ENCODE measurements at places on chromosomes 1 and 21.

- no peak for DNase-seq
Observed at GRCh38 chr1:52002038-52002917, 11.8 kb upstream of the RAB3B start.

- DNase-seq, result no peak
Observed at GRCh38 chr1:110132682-110133081, 17.6 kb upstream of the SLC6A17 start.

- DNase-seq, result no peak
Observed at GRCh38 chr21:43854773-43855633, 10.0 kb upstream of the AGPAT3 start.

- no peak for DNase-seq
Observed at GRCh38 chr1:59057211-59057694, 239.6 kb upstream of the FGGY start.

DNA sequence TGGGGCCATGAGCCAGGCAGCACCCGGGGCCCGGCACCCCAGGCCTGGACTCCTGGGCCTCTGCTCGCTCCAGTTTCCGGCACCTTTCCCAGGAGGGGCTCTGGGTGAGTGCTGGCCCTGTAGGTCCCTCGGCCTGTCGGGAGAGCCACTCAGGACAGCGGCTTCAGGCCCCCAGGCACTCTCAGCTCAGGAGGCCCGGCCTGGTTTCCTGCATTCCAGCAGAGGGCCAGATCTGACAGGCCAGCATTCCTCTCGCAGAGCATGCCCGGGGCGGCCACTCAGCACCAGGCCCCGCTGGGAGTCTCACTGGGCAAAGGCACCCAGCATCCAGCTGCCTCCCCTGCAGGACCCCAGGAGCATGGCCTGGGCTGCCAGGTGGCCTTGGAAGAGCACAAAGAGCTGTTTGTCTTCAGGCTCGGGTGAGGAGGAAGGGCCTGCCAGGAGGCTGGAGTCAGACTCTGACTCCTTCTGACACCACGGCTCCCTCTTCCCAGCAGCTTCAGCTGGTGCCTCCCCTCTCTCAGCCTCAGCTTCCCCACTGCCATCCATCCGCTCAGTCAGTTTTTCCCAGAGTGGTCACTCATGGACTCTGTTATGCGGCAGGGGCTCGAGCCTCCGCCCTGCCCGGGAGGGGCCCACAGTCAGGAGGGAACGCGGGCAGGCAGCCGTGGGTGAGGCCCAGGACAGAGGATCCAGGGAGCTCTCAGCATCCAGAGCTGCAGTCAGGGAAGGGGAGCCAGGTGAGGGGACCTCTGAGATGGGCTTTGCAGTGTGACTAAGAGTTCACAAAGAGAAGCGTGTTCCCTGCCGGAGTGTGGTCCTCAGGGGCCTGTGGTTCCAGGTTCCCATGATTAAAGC, 51.7 kb downstream of the WNT9A start:
- DNase-seq, result no peak
